Brain microvascular endothelial cell (primary cell): ENCODE measurements at places on chromosomes 7 and 10.

DNA sequence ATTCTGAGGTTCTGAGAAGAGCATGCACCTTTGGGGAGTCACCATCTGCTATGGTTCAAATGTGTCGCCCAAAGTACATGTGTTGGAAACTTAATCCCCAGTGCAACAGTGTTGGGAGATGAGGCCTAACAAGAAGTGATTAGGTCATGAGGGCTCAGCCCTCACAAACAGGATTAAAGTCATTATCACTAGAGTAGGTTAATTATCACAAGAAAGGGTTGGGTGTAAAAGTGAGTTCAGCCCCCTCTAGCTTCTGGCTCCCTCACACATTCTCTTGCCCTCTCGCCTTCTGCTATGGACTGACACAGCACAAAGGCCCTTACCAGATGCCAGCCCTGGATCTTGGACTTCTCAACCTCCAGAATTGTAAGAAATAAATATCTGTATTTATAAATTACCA lies 100.3 kb upstream of the C10orf90 start:
- DNase-seq, result no peak

GRCh38 chr7:106068986-106069385 lies 43.1 kb downstream of the SYPL1 start:
- no peak for DNase-seq

- DNase-seq, result no peak
These were observed 21.9 kb downstream of the ASAH2 start for GRCh38 chr10:50229460-50229859.

DNA sequence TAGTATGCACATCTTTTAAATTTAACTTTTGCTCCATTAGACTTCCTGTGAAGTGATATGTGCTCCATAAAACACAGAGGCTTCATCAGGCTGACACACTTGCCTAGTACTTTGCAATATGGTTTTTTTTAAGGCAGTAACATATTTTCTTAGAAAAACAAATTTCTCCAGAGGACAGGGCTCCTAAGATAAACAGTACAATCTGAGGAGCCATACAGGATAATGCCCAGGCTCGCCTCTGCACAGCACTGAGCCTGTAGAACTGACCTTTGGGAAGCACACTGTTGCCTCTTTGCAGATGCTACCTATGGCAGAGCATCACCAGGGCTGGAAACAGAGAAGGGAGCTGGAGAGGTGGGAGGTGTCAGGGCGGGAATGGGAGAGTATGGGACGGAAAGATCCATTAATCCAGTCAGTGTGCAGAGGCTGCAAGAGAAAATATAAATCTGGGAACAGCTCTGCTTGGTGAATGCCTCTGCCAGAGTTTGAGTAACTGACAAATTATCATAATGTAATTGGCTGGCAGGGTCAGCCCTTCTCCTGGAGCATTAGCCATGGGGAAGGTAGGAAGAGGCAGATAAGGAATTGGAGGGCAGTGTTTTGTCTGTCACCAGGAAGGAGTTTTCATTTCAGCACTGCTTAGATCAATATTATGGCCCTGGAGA lies 132.3 kb downstream of the CREB5 start:
- DNase-seq, result no peak

GRCh38 chr7:143401265-143401664 lies 7.4 kb downstream of the EPHA1 start:
- no peak for DNase-seq

DNA sequence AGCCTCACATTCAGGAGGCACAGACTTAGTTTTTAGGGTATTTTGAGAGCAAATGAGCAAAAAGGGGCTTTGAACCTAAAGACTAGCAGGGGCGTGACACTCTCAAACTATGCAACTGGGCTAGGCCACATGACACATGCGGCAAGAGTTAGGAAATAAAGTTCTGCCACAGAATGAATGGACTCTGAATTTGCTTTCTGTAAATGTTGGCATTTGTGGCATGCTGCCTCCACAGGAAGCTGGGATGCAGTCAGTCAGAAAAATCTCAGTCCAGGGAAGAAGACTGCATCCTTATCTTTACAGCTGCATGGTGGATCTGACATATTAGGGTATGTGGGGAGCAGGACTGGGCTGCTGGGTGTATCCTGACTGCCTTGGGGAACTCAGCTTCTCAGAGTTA lies 181.0 kb downstream of the COBL start:
- no peak for DNase-seq

- no peak for DNase-seq
These were observed 77.1 kb downstream of the GRID1 start for GRCh38 chr10:86289577-86289868.

DNA sequence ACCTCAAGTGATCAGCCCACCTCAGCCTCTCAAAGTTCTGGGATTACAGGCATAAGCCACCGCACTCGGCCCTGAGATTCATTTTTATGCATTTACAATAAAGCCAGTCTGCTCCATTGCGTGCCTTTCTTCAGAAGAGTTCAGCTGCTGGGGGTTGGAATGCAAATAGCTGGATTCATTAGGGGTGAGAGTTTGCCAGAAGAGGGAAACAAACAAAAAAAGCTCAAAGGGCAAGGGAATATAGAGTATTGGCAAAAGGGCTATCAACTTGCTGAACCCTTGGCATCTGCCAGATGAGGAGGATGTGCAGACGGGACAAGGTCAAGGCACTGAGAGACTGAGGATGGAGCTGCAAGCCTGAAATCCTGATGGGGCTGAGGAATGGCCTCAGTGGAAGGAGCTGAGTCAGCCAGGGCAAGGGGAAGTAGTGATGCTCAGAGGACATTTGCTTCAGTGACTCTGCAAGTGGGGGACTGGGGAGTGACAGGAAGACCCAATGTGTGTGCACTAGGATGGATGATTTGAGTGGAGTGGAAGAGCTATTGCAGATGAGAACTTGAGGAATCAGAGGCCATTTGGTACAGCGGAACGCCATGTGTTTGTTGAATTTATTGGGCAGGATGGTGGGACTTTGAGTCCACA lies 75.0 kb upstream of the ARMC3 start:
- DNase-seq, result no peak

DNA sequence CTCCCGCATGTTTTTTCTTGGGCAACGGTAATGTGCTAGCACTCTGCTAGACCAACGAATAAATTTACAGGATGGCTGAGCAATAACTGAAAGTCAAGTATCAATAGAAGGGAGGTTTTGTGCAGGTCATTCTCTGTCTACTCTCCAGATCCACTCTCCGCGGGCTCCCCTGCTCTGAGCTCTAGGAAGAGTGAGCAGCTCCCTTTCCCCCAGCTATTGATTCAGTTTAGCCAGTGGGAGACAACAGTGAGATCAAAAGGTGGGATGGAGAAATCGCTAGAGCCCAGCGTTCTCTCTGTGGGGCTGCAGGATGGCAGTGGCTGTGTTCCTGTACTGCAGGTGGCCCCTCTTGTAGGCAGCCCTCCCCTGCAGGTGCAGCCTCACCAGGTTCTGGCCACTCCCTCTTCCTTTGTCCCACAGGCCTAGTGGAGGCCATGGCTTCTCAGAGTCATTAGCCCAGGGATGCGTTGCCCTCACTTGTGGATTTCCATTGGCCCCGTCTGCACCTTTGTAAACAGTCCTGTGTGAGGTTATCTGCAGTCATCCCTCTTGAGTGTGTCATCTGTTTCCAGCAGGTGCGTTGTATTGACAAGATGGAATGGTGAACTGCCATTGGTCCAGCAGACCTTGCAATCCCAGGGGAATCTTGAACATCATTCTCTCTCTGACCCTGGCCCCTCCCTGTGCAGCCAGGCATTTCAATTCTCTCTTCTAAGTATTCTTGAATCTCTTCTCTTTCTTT lies 11.1 kb downstream of the MSRB2 start:
- DNase-seq, result no peak

- no peak for DNase-seq
These were observed 46.8 kb downstream of the TET1 start for GRCh38 chr10:68606918-68607317.

- no peak for DNase-seq
These were observed 27.3 kb downstream of the MDFIC start for GRCh38 chr7:114949231-114949630.

DNA sequence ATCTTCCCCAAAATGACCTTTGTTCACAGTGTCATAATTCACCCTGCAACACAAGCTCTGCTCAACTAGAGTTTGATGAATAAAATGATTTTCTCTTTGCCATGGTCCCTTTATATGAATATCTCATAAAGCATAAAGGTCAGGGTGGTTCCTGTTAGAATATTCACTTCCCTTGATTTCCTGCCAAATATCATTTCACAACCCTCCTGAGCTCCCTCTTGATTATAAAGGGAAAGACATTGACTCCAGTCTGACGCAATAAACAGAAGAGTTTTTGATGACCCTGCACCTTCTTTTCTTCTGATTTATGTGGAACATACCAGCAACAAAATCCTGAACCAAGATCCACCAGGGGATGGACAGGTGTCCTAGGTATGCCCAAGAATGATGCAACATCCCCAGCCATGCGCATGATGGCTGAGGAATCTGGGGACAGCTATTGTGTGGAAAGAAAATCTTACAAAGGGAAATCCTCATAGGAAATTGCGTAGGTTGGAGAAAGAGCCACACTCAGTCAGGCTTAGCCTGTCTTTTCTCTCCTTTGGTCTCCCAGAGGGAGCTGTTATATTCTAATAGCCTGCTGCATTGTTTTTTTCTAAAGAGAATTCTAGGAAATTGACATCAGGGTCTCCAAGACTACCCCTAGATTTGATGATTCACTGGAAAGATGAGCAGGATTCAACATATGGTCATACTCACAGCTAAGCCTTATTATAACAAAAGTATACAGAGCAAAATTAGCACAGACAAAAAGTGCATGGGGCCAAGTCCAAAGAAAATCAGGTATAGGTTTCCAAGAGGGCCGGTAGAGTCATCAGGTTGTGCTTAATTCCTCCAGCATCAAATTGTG lies 18.8 kb downstream of the IFIT3 start:
- no peak for DNase-seq

DNA sequence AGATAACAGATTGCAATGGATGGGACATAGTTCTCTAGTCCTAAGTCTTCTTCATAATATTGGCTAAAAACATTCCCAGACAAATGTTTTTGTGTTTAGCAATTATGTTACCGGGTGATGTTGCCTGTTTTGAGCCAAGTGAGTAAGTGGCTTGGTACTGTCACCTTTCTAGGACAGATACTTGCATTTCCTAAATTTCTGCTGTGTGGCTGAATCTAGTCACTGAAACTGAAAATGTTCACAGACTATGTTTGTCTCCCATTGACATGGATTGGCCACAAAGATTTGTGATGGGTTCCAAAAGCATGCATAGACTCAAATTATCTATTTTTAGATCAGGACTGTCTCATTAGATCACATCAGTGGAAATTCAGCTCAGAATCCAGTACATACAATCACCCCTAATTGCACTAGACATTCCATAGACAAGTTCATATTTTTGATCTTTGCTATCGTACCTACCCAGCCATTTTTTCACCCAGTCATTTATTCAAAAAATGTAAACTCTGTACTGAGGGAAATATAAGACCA lies 1222.1 kb upstream of the AUTS2 start:
- DNase-seq, result no peak

DNA sequence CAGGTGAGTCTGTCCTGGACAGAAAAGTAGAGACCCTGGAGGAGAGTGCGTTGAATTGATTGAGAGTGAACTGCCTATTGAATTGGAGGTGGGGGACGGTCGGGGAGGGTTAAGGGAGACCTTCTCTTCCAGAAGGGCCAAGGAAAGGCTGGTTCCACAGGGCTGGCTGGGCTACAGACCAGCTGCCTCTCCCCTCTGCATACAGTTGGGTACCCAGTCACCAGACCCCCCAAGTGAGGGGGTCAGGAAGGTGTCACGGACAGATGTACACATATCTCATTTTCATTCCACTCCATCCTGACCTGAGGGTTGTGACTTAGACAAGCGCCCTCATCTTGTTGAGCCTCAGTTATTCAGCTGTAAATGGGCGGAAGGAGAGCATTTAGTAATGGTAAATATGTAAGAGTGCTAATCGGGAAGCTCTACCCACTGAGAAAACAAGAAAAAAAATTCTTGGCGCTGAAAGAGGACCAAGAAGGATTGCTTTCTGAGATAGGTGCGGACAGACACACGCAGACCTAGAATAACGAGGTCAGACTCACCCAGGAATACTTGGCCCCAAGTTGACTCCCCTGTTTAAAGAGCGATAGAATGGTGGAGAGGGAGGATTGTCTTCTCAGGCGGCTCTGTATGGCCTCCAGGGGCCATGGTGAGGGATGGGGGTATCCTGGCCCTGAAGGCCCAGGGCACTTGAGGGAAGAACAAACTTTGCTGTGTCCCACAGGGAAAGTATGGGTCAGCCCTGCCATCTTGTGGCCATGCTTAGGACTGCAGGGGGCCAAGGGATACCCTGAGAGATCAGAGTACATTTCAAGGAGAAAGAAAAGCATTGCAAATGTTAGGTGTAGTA lies 7.2 kb upstream of the MBL2 start:
- DNase-seq, result peak; percentile 73

GRCh38 chr10:35639728-35640401 lies 2.2 kb downstream of the FZD8 start:
- peak; percentile 24 for DNase-seq

GRCh38 chr7:75584354-75584753 lies 92.2 kb downstream of the SPDYE5 start:
- DNase-seq, result no peak

- peak; percentile 10 for DNase-seq
These were observed 190.5 kb downstream of the GLI3 start for GRCh38 chr7:42046483-42046882.
